Fibroblast of skin of abdomen (primary cell): ENCODE measurements at places on chromosomes 7 and 10.
A peak's percentile ranks its signal among the peaks of the same experiment; 100 is the strongest.

GRCh38 chr10:24360282-24361127 is 151.6 kb downstream of the KIAA1217 start:
- DNase-seq, result peak; percentile 74

DNA sequence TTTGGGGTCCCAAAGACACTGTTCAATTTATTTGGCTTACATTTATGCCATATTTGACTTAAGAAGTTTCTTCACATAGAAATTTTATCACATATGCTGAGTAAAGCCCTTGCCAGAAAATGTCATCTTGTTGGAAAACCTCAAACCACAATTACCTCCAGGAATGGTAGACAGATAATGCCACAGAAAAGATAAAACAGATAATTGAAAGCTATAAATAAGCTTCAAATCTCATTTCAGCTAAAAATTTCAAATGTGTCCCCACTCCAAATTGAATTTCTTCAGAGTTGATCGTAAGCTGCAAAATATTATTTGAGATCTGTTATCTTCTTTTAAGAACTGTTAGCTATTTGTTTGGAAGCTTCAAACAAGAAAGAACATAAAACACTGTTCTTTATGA is 176.4 kb upstream of the PTN start:
- DNase-seq, result peak; percentile 66

- DNase-seq, result peak; percentile 89
Measured at GRCh38 chr10:122126763-122127659, 138.0 kb downstream of the TACC2 start.

DNA sequence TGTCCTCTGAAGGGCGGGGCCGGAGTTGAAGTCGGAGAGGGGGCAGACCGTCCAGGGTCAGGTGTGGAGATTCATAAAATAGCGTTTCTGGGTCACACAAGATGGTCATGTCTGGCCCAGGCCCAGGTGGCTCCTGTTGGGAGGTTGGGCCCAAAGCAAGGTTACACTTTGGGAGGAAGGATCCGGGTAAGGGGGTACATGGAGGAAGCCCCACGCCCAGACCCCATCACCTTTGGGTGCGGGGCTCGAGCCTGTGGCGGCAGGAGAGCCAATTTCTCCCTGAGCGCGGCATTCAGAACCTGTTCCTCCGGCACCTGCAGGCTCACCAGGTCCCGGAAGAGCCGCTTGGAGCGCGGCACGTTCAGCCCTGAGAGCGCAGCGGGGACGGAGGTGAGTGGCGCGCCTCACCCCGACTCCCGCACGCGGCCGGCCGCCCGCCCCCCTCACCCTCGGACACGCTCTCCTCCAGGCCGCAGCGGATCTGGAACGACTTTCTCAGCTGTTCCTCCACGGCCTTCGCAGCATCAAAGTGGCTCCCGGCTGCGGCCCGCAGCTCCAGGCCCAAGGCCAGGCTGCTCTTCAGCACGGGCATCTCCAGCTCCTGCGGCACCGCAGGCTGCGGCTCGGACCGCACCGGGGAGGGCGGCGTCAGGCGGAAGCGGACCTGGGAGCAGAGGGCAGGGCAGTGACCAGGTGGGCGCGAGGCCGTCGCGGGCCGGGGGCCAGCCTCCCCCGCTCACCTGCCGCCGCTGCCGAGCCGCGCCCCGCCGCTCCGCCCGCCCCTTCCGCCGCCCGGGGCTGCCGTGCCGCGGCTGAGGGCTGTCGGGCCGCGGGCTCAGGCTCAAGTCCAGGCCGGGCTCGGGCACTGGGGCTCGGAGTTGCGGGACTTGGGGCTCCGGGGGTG is 644 bp downstream of the PPP1R35 start:
- no peak for DNase-seq

- no peak for DNase-seq
Measured at GRCh38 chr7:96041171-96041570, 268.8 kb downstream of the DYNC1I1 start.

DNA sequence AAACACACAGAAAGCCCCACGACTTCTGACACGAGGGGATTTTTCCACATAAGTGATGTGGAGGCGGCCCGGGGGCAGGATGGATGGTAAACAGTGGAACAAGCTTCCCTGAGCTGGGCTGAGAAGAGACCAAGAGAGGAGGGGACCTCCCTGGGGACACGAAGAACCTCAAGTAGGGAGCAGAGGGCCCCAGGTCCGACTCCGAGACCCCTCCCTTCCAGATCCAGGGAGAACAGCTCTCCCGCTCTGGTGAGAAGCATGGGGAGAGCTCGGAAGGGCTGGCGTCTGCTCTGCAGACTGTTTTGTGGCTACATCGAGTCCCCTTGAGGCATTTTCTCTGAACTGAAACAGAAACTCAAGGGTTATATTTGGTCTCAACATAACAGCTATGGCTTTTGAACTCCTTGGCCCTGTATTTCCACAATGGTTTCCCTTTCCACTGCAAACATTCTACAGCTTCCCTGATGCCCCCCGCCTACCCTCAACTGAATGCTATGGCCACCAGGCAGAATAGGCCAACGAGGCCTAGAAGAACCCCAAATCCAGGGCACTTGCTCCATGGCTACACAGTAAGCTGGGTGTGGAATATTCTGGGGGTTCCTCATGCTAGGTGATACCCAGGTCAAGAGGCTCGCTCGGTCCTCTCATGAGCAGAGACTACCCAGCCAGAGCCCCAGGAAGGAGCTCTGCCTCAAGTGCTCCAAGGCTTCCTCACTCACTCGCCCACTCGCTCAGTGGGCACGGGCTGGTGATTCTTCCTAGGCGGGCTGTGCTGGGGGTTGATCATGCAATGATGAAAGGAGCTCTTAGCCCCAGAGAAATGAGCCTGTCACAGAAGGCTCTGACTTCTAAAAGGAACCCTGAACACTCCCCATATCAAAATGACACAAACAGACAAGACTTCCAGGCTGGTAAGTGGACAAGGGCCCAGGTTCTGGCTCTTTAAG is 47.5 kb downstream of the FAM53B start:
- DNase-seq, result no peak

DNA sequence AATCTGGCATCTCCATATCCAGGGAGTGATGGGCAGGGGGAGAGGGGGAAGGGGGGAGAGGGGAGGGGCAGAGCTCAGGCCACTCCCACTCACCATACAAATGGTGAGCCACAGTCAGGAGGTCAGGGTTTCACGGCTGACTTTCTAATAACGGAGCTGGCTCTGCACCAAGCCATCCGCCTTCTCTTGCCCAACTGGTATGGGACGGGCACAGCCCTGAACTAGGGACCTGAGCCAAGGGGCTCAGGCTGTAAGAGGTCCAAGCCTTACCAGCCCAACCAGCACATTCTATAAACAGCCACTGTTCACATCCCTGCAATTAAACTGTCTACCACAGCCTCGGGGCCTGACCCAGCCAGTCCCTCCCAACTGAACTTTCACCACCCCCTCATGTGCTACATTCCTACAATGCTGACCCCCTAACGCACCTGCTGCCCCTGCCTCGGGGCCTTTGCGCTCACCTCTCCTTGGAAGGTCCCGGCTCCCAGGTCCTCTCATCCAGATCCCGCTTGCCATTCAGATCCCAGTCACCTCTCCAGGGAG is 32.5 kb downstream of the RGS10 start:
- no peak for DNase-seq

- no peak for DNase-seq
Measured at GRCh38 chr7:6480323-6480660, 32.5 kb upstream of the DAGLB start.

DNA sequence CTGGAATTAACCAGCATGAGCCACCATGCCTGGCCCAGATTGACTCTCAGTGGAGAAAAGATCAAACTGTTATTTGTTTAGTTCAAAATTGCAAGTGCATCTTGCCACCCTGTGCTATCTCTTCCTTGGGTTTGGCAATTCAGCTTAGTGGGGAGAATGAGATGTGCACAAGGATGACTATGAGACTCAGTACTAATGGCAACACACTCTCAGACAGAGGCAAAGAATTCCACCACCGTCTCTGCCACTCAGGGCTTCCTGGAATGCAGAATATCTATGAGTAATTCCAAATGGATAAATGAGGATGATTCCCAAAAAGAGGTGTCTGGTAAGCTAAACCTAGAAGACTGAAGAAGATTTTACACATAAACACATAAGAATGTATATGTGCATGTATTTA is 525.8 kb downstream of the NRG3 start:
- DNase-seq, result peak; percentile 26

- no peak for DNase-seq
Measured at GRCh38 chr10:62016623-62017490, 115.4 kb downstream of the ARID5B start.

- DNase-seq, result no peak
Measured at GRCh38 chr7:123823898-123824753, 20.8 kb upstream of the HYAL4 start.

DNA sequence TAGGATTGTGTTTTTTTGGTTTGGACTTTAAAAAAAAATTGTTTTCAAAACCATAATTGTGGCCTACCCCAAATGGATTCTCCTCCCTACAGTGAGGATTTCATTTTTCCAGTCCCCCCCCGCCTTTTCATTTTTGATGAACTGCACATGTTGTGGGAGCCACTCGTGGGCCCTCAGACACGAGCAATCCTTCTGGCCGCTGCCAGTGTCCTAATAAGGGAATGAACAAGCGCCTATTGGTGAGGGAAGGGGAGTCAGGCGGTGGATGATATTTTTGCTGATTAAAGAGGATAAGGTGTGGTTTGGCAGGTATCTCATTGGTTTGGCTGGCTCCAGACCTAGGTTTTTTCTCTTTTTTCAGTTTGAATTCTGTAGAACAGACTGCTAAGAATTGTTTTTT is 78.7 kb upstream of the AGBL3 start:
- DNase-seq, result peak; percentile 62

GRCh38 chr10:87761892-87762291 is 56.1 kb downstream of the ATAD1 start:
- peak; percentile 76 for DNase-seq

GRCh38 chr10:114715171-114715670 is 57.1 kb upstream of the ABLIM1 start:
- DNase-seq, result peak; percentile 71

- peak; percentile 52 for DNase-seq
Measured at GRCh38 chr10:114874827-114875411, 53.3 kb downstream of the FHIP2A start.

DNA sequence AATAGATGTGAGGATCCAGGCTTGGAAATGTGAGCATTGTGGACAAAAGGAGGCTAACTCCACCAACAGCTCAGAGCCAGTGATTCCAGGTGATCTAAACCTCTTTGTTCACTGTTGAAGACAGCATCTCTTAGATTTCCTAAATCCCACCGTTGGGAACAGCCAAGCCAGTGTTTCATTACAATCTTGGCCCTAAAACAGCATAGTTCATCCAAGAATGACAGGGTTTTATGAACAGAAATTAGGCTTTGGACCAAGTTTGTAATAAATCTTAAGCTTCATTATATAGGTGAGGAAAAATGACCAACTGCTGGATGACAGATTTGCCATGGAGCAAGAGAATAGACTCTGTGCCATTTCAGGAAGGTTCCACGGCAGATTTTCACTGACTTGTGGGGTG is 65.8 kb downstream of the MTURN start:
- no peak for DNase-seq

DNA sequence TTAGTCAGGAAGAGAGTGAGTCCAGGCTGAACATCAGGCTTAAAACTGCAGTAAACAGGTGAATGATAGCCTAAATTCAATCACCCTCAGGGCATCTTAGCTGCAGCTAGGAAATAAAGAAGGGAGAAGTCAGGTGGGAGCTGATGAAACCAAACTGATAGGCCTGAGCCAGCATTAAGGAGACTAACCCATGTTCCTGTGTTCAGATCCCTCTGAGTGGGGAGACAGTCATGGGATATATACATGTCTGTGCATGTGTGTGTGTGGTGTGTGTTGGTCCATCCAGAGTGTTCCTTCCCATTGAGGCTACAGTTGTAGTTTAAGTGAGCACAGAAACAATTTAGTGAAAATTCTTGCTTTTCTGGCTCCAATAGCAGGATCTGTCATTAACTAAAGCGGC is 480.9 kb downstream of the PHTF2 start:
- DNase-seq, result no peak

GRCh38 chr7:129502708-129503685 is 666 bp downstream of the SMKR1 start:
- DNase-seq, result no peak

- DNase-seq, result no peak
Measured at GRCh38 chr7:116142850-116143249, 67.5 kb upstream of the TES start.

GRCh38 chr7:106717254-106717954 is 56.4 kb upstream of the CCDC71L start:
- DNase-seq, result no peak

DNA sequence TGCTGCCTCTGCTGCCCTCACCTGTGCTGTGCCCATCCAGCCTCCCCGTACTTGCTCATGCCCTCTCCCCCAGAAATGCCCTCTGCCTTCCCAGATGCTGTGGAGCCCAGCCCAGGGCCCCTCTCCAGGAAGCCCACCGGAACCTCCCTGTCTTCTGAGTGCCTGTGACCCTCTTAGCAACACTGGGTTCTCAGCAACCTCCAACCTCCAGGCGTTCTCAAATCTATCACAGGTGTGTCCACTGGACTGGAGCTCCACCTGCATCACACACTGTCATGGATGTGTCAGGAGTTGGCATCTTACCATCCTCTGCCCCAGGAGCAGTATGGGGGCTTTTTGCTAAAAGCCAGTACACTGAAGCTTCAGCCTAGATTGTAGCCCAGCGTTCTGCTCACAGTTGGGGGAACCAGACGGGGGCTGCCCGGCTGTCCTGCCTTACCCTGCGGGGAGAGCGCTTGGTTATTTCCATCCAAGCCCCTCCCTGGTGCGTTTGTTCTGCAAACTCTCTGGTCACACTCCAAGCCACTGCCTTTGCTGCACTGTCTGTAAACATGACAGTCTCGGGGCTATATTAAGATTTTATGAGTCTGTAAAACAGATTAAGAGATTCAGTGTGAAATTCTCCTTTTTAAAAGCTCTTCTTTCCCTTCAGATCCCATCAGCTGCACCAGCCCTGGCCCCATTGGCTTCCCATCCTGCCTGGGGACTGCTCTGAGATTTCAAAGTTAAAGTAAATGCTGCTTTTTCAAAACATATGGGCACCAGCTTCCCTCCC is 71.3 kb upstream of the CPXM2 start:
- no peak for DNase-seq

DNA sequence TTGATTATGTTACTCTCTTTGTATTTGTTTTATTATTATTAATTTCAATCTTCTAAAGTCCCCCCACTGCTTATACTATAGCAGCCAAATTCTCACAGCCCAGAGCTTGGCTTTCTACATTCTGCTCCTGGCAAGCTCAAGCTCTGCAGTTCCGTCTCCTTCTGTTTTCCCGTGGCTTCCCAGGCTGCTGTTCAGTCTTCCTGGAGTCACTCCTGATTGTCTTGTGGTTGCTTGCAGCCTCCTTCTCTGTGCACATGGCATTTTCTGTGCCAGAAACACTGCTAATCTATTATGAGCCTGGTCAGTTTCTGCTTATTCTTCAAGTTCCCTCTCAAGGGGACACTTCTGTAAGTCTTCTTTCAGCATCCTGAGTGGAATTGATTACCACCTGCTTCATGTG is 533.7 kb upstream of the IGFBP3 start:
- no peak for DNase-seq

DNA sequence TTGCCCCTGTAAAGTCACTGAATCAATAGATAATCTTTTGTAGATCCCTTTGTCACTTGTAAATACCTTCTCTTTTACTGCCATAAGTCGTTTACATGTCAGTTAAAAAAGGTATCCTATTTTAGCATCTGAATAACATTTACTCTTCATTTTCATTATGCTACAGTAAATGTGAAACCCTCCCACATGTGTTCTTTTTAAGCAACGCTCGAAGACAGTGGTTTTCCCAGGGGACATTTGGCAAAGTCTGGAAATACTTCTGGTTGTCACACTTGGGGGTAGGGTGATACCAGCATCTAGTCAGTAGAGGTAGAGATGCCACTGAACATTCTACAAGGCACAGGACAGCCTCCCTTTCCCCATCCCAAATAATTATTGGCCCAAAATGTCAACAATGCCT is 23.7 kb downstream of the ATAD1 start:
- DNase-seq, result no peak

- DNase-seq, result no peak
Measured at GRCh38 chr10:124511205-124512039, 49.8 kb downstream of the LHPP start.
